ENCODE measurements at places on chromosomes 2 and 18. TPM values are rescaled to one million over a fixed set of nuclear protein-coding genes. Genes with fewer than 3 reads are reported as not detected.

ADCYAP1 gene
- total RNA-seq, result not detected

IL36RN gene
- total RNA-seq, result 0.59 TPM

DOK6 gene
- total RNA-seq, result not detected

RESP18 gene
- not detected for total RNA-seq

LONRF2 gene
- 3.3 TPM for total RNA-seq

SIGLEC15 gene
- not detected for total RNA-seq

LTBP1 gene
- total RNA-seq, result 26.4 TPM

KLHL14 gene
- total RNA-seq, result not detected

RAB17 gene
- total RNA-seq, result 0.38 TPM

PHOSPHO2 gene
- 2.4 TPM for total RNA-seq

FBXO48 gene
- total RNA-seq, result 0.49 TPM

AOX1 gene
- total RNA-seq, result 2.8 TPM

NT5C1B gene
- total RNA-seq, result not detected

KLHL41 gene
- 0.08 TPM for total RNA-seq

GREB1L gene
- 0.95 TPM for total RNA-seq

HAAO gene
- total RNA-seq, result not detected

SH3RF3 gene
- 0.39 TPM for total RNA-seq

ANTXR1 gene
- total RNA-seq, result 154 TPM

SPP2 gene
- total RNA-seq, result not detected

LMAN2L gene
- 23.2 TPM for total RNA-seq

FNDC4 gene
- total RNA-seq, result 3.9 TPM

ERBB4 gene
- total RNA-seq, result not detected

All from A549 treated with RU486 at 1 μM for 4 hours (cell line).